ENCODE measurements at places on chromosomes 2 and 18.

DNA sequence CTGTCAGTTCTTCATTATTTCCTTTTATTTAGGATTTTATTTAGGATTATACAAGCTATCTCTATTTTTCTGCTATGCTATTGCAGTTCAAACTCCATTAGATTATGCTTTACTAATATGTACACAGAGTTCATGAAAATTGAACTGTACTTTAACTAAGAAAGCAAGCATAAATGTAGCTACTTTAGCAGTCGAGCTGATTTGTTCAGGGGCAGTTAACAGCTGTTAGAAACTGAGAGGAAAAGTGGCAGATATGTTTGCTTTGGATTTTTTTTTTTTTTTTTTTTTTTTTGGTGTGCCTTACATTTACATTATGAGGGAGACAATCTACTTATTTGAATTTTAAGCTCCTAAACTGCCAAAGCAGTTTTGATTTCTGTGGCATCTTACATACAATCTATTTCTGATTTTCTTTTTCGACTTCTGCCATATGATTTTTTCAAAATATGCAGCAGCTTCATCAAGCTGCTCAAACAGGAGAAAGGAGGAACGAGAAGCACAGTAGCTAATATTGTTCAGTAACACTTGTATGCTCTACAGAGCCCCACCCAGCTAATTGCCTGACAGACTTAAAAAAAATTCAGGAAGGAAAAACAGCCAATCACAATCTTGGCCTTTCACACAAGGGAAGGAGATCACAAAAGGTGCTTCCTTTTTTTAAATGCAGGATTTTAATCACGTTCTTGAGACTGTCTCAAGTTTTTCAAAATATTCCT is 233.4 kb upstream of the SIX3 start:
- DNase-seq, result no peak

- DNase-seq, result no peak
Observed at GRCh38 chr18:55320424-55321264, 267.3 kb downstream of the TCF4 start.

DNA sequence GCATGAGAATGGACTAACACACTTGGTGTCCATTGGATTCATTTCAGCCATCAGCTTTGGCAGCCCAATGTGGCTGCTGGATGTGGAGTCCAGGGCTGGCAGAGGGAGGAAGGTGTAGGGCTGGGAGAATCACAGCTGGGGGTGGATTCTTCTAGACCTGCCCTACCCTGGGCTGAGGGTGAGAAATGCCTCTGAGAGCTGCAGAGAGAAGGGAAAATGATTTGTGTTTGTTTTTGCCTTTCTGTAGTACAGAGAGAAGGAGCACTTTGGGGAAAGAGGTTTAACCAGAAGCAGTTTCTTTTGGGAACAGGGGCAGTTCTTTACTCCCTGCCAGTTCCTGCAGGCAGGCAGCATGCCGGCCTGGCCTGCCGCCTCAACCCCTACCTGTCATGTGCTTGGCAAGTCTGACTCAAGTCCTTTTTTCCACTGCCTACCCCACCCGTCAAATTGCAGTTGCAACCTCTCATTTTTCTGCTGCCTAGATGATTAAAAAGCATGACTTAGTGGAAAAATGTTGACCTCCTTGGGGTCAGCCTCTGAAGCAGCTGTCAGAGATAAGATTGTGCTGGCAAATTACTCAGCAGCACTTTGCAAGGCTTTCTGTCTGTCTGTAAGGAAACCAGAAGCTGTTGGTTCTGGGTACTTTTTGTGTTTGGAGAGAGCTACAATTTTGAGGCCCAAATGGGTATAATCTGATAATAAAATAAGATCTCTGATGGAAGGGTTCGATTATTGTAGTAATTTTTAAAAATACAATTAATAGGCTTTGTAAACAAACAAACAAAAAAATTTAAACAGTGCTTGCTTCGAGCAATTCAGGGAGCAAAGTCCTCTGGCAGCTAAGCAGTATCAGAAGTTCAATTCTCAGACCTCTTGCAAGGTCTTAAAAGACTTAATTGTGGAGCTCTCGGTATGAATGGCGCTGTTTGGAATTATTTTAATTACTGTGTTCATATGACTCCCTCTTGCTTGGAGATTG is 21.7 kb downstream of the LBH start:
- peak; percentile 87 for DNase-seq

GRCh38 chr2:96874198-96874831 is 4.4 kb upstream of the SEMA4C start:
- DNase-seq, result peak; percentile 43

- DNase-seq, result no peak
Observed at GRCh38 chr2:39849982-39850526, 71.0 kb upstream of the THUMPD2 start.

DNA sequence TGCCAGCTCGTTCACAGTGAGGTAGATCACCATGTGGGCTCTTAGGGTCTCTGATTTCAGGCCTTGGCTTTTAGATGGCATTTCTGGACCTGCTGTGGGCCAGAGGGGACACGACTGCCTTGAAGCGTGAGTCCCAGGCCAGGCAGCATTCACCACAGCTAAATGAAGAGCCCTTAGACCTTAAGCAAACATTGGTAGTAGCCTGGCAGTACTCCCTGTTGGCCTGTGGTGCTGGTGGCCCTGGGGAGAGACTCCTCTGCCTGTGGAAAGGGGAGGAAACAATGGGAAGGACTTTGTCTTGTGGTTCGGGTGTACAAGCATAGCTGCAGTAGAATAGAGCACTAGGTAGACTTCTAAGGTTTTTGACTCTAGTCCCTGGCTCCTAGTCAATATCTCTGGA is 456.0 kb upstream of the DCC start:
- DNase-seq, result no peak

DNA sequence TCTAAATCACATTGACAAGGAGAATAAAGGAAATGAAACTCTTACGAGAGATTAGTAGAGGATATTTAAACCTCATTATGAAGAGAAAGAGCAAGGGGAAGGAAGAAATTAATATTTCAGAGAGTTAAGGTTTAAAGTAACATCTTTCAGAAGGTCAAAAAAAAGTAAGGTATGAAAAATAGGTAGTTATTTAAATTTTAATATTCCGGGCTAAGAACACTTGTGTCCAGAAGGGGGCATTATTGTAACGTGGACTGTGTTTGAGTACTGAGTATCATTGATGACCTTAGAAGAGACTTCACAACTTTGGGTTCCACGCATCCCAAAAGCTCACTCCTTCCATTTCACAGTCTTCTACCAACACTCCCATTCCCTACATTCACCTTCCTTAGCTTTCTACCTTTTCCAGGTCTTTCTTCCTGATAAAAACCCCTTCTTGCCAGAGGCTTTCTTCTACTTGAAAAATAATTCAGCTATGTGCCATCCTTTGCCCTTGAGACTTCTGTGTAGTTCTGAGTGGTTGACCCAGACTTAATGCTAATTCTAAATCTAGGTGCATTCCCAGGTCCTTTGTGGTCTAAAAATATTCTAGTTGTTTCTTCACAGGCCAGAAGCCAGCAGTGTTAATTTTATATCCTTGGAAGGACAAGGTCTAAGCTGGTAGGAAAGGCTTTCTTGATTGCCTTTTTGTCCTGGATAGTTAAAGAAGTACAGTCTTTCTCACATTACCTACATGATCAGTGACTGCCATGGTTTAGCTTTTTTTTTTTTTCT is 16.5 kb downstream of the DYNC1I2 start:
- DNase-seq, result peak; percentile 13

- no peak for DNase-seq
Observed at GRCh38 chr2:225788571-225789094, 389.1 kb downstream of the NYAP2 start.

GRCh38 chr2:217440000-217440399 is 562.8 kb downstream of the TNS1 start:
- no peak for DNase-seq

DNA sequence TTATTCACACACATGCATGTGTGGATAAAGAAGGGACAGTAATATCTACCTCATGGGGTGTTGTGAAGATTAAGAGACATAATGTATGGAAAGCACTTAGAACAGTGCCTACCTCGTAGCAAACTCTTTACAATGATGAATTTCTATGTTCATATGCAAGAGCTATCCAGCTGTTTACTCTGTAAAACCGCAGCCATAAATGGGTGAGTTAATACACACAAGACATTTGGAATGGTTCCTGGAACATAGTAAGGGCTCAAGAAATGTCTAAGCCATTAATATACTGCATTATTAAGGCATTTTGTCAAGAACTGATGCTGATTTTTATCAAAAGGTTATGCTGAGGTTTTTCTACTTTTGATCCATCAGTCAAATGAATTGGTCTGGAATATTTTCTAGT is 1076.2 kb downstream of the TSN start:
- no peak for DNase-seq

- DNase-seq, result no peak
Observed at GRCh38 chr18:68915061-68915460, 117.2 kb downstream of the CCDC102B start.

GRCh38 chr18:2172881-2173280 is 398.4 kb downstream of the METTL4 start:
- no peak for DNase-seq

DNA sequence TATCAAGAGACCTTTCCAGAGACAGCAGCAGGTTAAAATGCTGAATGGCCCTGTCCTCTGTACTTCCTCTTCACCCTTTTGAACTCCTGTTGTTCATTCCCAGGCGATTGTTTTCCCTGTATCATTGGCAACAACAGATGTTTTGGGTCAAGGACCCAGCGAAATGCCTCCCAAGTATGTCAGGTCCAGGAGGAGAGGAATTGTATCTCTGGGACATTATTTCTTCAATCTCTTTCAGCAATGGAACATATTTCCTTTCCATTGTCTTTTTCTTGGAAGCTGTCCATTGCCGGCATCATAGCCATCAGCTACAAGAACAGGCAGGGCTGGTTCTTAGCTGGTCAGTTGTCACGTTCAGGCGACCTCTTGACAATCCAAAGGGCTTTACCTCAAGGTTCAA is 76.2 kb downstream of the NRP2 start:
- no peak for DNase-seq

DNA sequence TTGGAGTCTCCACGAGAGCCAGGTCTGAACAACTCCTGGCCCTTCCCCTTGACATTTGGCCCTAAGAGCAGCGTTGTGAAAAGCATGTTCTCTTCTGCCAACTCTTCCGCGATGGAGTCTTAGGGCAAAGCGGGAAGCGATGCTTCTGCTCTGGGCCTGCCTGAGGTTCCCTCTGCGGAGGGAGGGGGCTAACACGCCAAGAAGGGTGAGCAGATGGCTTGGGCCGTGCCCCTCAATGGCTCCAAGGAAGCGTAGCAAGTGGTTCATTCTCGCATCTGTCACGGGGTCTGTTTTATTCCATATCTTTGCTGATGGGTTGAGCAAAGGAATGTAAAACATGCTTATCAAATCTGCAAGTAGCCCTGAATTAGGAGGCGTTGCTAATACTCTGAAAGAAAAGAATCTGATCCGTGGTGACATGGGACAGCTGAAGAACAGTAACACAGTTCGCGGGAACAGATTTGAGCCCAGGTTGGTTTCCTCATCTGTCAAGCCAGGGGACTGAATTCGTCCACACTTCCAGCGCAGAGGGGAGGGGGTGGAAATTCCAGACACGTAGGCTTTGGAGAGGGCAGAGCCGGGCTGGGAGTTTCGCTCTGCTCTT is 38.0 kb downstream of the DNMT3A start:
- DNase-seq, result no peak

DNA sequence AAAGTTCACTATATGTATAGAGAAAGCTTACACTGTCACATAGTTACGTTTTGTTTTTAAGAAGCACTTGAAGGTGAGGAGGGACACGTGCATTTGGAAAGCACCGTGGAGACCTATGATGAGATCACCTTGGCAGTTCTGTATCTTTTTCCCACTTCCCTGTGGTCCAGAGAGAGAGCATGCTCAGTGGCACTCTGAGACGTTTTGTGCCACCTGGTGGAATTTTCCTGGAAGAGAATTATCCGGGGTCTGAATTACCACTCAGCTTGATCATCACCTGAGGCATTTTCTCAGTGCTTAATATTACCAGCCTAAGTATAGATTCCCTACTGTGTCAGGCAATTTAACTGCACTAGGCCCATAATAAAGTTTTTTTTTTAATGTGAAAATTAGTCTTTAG is 469.4 kb upstream of the SMIM21 start:
- no peak for DNase-seq

DNA sequence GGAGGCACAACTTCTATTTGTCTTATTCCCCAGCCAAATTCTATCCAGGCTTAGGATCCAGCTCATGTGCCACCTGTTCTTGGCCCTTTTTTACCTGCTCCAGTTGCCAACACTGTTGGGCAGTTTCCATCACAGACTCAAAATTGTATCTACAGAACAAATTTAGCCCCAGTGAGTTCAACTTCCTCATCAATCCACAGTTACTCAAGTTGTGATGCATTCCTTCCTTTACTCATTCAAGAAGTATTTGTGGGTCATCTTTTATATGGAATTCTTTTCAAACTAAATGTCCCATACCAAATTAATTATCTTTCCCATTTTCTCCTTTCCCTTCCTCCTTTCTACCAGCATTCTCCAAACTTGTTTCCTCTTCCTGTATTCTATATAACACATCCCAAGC is 12.7 kb upstream of the DDX18 start:
- DNase-seq, result no peak

DNA sequence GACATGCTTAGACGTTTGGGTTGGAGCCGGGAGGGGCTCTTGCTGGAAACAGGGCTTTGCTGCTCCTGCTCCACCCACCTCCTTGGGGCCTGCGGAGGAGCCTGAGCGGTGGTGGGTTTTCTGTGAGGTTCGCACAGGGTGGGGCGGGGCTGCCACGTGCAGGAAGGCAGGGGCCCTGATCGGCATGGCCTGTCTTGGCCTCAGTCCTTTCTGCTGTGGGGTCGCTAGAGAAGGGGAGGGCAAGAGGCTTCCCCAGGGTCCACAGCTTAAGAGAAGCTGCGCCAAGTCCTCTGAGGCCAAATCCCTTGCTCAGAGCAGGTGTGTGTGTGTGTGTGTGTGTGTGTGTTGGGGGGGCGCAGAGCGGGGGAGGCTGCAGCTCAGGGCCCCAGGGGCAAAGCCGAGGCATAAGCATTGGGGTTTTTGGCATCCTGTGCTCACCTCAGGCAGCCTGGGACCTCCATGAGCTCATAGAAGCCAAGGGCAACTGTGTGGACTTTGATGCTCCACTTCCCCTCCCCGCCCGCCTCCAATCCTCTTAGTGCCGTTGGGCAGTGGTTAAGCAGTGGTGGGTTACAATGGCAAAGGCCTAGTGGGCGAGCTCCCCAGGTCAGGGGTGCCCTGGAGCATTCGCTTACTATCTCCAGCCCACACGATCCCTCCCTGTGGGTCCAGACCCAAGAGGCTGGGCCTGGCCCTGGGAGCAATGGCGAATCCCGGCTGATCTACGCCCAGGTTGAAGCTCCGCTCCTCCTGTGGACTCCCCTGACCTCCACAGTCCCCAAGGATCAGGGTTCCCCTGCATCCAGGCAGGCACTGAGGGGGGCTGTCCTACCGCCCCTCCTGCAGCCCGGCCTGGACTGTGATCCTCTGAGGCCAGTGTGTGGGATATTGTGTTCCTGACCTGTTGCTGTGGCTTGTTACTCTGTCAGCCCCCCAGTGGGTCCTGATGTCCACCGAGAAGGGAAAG is 28.9 kb downstream of the TOGARAM2 start:
- DNase-seq, result no peak

GRCh38 chr2:160968183-160968582 is 192.0 kb upstream of the TANK start:
- DNase-seq, result no peak

DNA sequence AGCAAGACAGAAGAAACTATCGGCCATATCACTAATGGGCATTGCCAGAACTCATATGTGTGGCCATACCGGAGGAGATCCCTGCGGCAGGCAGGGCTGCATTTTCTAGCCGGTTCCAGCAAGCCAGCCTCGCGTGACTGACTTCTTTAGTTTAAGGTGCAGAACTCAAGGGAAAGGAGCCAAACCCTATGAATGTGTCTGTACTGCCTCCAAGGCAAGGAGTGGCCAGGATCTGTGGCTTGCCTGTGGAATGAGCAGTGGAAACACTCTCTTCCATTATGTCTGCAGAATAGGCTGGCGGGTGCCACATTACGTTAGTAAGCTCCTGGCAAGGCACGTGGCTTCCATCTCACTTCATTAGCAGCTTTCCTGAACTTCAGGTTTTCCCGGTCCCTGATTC is 137.6 kb downstream of the ATL2 start:
- no peak for DNase-seq
